ENCODE measurements at places on chromosomes 1 and 21.

- no peak for DNase-seq
Measured at GRCh38 chr1:38166461-38166860, 119.9 kb upstream of the POU3F1 start.

GRCh38 chr1:167689567-167689920 is 32.2 kb upstream of the MPZL1 start:
- DNase-seq, result no peak

- DNase-seq, result no peak
Measured at GRCh38 chr1:30325085-30325935, 398.1 kb downstream of the MATN1 start.

GRCh38 chr1:94281361-94282142 is 44.2 kb upstream of the ARHGAP29 start:
- no peak for DNase-seq

GRCh38 chr1:222028116-222028515 is 286.2 kb upstream of the DUSP10 start:
- DNase-seq, result no peak

GRCh38 chr1:69138172-69138571 is 429.6 kb upstream of the LRRC7 start:
- no peak for DNase-seq

DNA sequence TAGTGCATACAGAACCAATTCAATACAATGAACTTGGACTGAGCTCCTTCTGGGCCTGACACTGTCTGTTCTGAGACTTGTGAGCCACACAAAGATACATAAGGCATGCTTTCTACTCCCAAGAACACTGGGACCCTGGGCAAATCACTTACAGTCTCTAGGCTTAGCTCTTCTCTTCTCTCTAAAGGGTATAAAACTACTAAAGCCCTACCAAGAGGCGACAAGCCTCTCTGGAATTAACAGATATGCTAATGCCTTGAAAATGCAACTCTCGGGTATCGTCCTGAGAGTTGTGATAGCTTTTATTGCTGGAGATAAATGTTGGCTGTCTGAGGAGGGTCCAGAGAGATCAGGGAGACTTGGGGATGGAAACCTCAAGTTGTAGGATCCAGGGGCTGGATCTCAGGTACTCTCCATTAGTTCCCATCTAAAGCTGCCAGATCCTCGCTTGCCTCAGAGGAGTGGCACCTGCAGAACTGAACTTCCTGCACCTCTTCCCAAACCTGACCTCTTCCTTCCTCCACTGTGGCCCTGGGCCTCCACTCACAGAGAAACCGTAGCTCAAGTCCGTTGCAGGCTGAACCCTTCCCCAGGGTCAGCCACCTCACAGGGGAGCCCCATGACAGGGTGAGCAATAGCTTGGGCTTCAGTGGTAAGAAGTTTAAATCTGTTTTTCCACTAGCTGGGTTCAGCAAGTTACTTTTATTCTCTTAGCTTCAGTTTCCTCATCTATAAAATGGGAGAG is 11.5 kb upstream of the CFAP45 start:
- peak; percentile 27 for DNase-seq

- DNase-seq, result no peak
Measured at GRCh38 chr1:184489908-184490307, 103.1 kb downstream of the C1orf21 start.

DNA sequence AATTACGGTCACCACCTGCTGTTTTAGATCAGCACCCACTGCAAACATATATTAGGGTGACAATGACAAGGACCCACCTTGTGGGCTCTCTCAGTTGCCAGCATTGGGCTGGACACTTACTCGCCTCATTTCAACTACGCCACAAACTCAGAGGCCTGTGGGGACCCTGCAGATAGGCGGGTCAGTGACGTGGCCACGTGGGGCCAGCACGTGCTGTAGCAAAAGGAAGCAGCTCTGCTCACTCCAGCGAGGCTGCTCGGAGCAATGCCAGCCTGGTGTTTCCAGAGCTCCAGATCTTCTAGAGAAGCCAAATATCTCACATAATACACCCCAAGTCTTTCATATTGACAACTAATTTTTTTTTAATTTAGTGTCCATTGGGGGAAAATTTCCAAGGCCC is 76.7 kb upstream of the TMEM51 start:
- DNase-seq, result no peak

GRCh38 chr21:41783476-41784180 is 16.8 kb upstream of the RIPK4 start:
- no peak for DNase-seq

GRCh38 chr1:246647513-246647912 is 76.7 kb upstream of the SCCPDH start:
- DNase-seq, result no peak

DNA sequence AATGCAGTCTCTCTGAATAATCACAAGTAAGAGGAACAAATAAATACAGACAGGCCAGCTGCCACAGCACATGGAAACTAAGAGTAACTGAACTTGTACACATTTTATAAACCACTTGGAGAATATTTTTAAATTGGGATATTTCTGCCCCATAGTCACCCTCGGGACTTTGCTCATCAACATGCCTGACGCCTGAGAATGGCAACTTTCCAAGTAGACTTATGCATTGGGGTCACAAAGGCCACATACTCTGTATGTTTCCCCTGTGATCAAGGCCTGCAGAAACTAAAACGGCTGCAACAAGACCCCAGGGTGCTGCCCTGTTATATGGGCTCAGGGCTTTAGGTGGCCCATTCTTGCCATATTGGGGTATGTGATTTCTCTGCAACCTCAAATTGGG is 38.3 kb upstream of the GJA5 start:
- DNase-seq, result no peak

DNA sequence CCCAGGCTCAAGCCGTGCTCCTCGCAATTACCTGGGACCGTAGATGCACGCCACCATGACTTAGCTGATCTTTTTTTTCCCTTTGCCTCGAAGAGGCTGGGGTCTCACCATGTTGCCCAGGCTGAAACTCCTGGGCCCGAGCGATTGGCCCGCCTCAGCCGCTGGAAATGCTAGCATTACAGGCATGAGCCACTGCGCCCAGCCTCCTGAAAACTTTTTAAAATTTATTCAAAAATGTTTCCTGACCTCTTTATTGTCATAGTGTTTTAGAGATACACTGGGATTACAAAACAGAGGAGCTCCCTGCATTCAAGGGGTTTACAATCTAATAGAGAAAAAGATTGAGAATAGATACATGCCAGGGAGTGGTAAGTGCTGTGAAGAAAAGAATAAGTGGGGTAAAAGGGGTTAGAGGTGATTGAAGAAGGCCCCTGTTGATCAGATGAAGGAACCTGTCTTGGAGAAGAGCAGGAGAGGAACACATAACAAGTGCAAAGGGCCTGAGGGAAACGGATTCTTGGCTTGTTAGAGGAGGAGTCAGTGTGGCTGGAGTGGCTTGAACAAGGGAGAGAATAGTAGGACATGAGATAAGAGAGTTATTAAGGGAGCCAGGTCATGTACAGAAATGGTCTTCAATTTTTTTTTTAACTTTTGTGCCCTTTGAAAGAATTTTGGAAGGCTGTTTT is 1.7 kb upstream of the TRIM33 start:
- DNase-seq, result no peak

DNA sequence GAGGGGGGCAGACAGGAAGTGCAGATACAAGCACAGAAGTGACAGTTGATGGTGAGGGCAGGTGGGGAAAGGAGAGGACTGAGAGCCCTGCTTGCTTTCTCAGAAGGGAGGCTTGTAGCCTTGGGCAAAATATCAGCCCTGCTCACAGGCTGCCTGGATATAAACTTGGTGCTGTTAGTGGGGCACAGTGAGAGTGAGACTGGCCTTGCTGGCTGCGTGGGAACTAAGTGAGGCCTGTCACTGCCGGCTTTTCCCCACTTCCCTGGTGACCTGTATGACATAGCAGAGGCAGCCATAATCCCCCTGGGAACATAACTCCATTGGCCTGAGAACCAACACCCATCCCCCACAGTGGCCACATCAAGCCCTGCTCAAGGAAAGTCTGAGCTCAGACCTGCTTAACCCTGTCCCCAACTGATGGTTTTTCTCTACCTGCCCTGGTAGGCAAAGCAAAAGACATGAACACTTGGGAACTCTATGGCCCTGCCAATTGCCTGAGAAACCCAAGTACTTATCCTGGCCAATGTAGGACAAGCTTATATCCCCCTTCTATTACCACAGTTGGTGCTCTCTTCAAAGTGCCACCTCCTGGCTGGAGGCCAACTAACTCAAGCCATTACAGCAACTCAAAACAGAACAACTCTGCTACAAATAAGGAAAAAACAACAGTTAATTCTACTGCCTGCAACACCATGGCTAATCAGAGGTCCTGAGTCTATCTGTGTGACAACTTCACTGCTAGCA is 472.7 kb downstream of the PLPP3 start:
- DNase-seq, result no peak

DNA sequence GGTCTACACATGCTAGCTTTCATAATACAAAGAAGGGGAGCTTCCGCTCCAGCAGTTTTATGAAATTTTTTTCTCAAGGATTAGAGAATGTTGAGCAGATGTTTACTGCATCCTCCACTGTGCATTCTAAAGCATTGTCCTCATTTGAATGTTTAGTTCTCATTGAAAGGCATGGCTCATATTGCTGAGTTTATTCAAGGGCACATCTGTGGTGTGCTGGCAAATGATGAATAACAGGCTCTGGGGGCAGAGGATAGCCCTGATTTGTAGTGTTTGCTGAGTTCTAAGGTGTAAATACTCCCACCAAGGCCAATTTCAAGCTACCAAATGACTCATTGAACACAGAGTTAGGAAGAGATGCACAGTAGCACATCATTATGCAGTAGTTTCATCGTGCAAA is 303.2 kb upstream of the FAM78B start:
- DNase-seq, result no peak

DNA sequence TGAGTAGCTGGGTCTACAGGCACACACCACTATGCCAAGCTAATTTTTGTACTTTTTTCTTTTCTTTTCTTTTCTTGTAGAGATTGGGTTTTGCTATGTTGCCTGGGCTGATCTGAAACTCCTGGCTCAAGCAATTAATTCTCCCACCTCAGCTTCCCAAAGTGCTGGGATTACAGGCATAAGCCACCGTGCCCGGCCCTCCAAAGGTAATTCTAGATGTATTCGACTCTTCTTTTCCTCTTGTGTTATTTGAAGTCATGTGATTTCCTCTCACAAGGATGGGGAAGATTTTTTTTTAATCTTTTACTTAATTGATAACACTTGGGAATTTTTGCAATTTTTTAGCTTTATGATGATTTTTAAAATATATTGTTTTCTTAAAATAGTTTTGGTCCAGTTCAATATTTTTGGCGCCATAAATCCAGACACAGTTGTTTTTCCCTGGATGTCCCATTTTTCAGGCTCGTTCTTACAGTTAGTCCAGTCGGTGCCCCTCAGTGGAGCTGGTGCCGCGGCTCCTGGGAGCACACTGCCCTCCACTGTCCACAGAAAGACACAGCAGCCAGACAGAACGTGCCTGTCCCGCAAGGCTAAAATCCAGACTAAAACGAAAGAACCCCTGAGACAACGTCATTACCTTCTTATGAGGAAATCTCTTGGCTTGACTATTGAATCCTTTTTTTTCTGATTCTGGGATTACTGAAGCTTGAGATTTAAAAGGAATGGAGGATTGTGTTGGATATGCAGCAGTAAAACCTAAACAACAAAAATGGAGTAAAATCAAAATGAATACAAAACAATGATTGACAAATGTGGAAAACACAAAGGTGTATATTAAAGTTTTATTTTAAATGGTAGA is 22.4 kb downstream of the STPG1 start:
- DNase-seq, result peak; percentile 76

- DNase-seq, result no peak
Measured at GRCh38 chr1:228062085-228062791, 20.3 kb upstream of the ARF1 start.

- no peak for DNase-seq
Measured at GRCh38 chr1:107570768-107571167, 394.2 kb downstream of the VAV3 start.

GRCh38 chr1:60888126-60888525 is 194.2 kb upstream of the NFIA start:
- DNase-seq, result no peak

- no peak for DNase-seq
Measured at GRCh38 chr1:80365359-80366021, 1359.0 kb upstream of the ADGRL4 start.

GRCh38 chr1:93715529-93716126 is 34.0 kb upstream of the BCAR3 start:
- DNase-seq, result no peak

GRCh38 chr1:110218137-110218536 is 8.0 kb downstream of the KCNC4 start:
- DNase-seq, result no peak

- DNase-seq, result peak; percentile 77
Measured at GRCh38 chr1:208245185-208245705, 1.1 kb upstream of the PLXNA2 start.

- DNase-seq, result no peak
Measured at GRCh38 chr1:202237052-202237451, 43.5 kb downstream of the LGR6 start.

DNA sequence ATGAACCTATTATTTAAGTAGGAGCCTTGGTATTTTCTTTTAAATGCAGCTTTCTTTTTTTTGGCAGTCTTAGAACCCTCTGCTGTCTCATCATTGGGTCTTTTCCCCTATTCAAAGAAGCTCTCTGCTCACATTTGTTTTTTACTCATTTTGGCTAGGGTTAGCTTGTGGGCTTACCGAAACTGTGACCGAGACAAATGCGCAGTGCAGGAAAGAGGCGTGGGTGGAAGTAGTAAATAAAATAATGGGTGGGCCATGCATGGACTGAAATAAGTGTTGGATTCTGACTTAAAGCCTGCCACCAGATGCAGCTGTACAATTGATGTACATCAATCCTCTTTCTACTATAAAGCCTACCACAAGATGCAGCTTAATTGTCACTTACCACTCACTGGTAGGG is 14.7 kb downstream of the XPR1 start:
- DNase-seq, result no peak

DNA sequence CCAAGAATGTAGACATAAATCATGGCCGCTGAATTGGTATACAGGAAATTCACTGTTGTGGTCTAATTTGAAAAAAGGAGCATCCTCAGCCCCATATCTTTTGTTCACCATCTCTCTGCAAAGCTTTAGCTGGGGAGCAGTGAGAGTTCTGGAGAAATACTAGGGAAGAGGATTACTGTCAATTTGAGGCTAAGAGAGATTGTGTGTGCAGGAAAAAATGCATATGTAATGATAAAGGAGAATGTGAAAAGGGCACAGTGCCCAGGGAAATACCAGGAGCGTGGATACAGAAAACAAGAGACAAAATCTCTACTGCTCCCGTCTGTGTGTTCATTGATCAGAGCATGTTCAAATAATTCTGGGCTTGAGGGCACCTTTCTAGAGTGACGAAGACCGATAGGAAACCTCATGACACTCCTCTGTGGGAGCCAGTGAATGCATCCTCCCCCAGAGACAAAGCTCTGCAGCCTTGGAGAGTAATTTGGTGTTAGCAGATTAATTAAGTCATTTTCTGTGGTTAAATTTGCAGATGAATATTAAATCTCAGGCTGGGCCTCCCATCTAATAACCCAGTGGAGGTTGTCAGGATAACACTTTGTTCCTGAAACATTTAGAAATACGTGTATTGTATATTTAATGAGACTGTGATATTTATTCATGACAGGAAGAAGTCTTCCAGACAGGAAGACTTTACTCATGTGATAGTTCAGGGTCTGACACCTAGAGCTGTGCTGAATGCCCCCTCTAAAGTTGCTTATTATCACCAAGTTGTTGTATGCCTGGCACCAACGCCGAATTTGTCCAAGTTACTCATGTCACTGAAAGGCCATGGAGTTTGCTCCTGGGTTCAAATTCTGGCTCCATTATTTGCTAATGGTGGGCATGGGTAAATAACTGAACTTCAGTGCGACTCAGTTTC is 287.3 kb upstream of the SGIP1 start:
- peak; percentile 17 for DNase-seq

Data from CD4-positive, alpha-beta T cell treated with Interleukin-4 for 4 hours (primary cell).